ENCODE measurements at places on chromosomes 16 and 17.
A peak's percentile ranks its signal among the peaks of the same experiment; 100 is the strongest.

- DNase-seq = no peak
Measured at GRCh38 chr16:48542020-48542473, 67.9 kb downstream of the N4BP1 start.

GRCh38 chr17:7234083-7234951, at the start of gene DVL2:
Gene DVL2 (minus strand): TSS chr17:7234517. CDS start chr17:7234262, 255 bp downstream.
- peak; percentile 98 for DNase-seq

- DNase-seq = no peak
Measured at GRCh38 chr16:78524066-78524595, 424.7 kb downstream of the WWOX start.

DNA sequence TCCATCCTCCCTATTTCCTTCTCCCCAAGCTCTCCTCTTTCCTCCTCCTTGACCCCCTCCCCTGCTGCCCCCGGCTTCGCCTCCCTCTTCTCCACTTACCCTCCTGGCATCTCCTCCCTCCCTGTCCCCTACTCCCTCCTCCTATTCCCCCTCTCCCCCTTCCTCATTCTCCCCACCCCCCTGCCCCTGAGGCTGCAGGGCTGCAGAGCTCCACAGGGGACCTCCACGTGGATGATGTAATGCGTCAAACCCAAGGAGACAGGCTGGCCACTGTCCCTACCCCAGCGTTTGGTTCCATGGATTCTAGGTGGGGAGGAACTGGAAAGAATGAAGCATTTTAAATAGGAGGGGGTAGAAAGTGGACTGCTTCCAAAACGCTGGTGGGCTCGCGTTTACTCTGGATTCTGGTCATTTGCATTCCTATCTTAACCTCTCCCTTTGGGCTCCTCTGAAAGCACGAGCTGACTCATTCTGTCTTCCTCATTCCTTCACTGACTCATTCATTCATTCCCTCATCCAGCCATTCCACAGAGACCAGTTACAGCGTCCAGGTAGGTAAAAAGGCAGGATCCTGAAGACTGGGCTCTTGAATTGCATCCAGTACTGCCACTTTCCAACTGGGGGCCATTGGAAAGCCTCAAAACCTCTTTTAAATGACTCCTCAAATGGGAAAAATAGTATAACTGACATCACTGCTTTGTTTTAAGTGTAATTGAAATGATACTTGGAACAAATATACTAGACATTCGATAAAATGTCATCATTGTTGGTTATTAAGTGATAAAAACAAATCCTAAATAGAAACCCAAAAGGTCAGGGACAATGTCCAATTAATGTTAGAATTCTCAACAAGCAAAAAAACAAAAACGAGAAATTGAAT, 943 bp upstream of the COTL1 start:
- no peak for DNase-seq

GRCh38 chr17:14882131-14882530, 383.0 kb downstream of the PMP22 start:
- no peak for DNase-seq

- no peak for DNase-seq
Measured at GRCh38 chr17:27562777-27563455, 68.1 kb upstream of the LGALS9 start.

GRCh38 chr16:27890866-27891265, 172.6 kb downstream of the GSG1L start:
- no peak for DNase-seq

- no peak for DNase-seq
Measured at GRCh38 chr17:14051692-14052091, 17.6 kb upstream of the COX10 start.

- DNase-seq = no peak
Measured at GRCh38 chr17:3750926-3751325, 27.2 kb downstream of the HASPIN start.

- no peak for DNase-seq
Measured at GRCh38 chr16:17027488-17028129, 443.2 kb downstream of the XYLT1 start.

DNA sequence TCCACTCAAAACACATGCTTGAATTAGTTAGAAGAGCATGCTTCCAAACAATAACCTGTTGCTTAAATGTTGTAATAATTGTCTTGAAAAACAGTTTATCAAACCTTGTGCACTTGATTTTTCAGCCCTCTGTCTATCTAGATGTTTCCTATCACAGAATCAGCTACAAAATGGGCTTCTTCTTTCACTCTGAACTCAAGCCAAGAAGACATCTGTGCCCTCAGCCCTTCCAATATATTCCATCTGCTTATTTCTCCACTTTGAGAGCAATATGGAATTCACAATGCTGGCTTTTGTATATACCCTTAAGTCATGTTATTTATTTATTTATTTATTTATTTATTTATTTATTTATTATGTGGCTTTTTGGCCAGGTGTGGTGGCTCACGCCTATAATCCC, 234.2 kb downstream of the TOX3 start:
- DNase-seq = no peak

DNA sequence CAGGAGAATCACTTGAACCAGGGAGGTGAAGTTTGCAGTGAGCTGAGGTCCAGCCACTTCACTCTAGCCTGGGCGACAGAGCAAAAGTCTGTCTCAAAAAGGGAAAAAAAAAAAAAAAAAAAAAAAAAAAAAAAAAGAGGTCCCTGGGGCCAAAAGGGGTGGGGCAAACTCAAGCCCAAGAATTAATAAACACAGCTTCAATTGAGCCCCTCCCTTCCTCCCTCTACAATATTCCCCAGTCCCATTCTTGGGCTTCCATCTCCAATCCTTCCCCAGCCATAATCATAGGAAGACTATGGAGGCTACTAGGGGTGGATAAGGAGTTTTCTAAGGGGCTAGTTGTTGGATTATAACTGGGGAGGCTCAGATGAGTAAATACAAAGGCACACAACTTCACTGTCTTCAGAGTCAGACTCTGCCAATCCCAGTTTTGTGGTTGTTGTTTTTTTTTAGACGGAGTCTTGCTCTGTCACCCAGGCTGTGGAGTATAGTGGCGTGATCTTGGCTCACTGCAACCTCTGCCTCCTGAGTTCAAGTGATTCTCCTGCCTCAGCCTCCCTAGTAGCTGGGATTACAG, 9.5 kb downstream of the CAVIN1 start:
- no peak for DNase-seq

DNA sequence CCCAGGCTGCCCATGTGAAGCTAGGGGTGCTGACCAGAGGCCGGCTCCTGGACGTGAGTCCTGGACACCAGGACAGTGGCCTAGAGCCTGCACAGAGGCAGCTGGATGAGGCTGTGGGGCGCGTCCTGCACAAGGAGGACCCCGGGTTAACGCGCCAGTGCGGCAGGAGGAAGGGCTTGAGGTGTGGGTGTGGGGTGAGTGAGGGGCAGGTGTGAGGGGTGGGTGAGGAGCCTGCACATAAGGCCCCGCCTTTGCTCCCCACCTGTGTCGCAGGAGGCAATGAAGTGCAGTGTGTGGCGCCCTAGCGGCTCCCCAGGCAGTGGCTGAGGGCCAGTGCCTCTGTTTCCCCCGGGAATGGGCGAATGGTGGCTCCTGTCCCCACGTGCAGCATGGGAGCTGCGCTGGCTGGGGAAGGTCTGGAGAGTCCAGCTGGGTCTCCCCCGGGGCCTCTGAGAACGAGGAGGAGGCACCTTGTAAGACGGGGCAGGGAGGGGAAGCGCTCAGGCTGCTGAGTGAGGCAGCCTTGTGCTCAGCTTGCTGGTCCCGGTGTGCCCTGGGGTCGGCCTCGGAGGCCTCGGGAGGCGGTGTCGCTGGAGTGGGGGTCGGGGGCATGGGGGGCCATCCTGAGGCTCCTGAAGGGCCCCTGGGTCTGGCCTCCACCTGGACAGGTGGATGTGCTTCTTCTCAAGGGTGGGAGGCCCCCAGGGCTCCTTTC, 3.2 kb downstream of the CD7 start:
- DNase-seq = no peak

DNA sequence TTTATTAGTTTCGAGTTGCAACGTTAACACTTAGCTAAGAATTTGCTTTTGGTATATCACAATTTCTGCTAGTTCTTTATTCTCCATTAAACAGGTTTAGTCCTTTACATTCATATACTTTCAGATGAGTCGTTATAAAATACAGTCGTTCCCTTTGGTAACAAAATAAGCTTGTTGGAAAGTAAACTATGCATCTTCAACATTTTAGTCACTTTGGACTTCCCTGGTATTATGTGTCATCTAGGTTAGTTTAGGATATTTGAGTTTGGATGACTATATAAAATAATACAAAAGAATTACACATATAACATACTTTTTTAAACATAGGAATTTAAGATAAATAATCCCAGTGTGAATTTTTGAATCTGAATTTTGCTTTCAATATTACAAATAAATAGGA, 351.5 kb downstream of the BCAS3 start:
- DNase-seq = no peak

DNA sequence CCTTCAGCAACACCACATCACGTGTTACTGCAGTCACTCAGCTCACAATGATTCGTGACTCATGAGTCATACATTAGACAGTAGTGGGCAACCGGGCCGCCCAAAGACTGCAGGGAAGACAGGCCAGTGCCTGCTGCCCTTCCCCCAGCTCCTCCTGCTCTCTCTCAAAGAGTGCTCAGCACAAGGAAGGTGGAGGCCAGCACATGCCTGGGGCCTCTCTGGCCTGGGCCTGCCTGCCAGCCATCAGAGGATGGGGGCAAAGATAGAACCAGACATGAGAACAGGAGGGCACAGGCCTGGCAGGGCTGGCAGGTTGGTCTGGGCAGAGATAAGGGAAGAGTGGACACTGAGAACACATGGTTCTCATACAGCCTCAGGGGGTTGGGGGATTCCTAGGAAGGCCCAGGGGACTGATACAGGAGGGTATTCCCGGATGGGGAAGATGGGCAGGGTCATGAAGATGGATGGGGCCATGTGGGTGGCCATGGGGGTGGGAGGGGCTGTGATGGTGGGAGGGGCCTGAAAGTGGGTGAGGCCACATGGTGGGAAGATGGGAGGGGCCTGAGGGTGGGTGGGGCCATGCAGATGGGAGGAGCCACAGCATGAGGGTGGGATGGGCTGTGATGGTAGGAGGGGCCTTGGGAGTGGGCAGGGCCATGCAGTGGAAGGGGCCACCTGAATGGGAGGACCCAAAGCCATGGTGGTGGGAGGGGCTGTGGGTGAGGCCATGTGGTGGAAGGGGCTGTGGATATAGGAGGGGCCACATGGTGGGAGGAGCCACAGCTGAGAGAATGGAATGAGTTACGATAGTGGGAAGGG, 29.0 kb downstream of the KATNB1 start:
- no peak for DNase-seq

DNA sequence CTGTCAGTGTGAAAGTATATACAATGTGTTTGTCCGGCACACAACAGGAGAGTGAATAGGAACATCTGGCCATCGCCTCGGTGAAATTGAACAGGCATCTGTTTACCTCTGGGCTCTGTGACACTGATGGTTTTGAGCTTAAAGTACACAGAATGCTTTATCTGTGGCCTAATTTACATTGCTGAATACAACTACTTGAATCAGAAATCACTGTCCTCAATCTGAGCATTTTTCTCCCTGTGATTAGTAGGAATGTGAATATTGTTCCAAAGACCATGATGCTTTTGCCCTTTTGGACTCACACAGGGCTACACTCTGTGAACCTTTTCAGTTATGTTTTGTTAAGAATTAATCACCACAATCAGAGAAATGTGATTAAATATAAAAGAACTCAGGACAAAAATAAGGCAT, 323.0 kb upstream of the TBX2 start:
- no peak for DNase-seq

DNA sequence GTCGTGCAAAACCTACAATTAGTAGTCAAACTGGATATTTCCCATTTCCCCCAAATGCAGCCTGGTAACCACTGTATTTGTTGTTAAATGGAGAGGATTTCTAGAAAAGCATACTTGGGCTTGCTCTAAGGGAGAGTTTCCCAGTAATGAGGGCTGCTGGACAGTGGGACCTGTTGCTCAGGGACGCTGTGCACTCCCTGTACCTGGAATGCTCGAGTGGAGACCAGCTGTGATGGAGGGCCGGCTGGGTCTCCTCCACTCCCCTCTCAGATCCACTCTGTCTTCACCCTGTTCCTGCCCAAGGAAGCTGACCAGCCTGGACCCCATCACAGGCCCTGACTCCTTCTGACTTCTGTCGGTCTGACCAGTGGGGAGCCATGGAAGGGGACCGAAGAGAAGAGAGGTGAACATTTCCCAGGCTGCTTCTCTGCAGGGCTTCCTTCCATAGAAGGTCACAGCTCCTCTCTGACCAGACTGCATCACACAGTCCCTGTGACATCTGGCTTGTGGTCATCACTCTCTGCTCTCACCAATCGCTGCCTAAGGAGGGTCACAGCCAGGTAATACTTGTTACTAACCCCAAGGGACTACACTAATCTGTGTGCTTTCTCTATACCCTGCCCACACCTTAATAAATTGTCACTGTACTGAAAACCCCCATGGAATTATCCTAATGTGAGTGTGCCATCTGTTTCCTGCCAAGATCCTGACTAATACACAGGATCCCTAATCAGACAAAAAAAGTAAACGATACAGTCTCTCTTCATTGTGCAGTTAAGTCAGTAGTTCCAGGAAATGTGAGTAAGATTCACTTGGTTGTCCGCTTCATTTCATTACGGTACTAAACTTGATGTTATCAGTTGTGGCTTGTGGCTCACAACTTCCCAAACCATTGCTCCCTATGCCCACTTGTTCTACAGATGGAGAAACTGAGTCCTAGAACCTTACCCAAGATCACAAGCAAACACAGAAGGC, 102.4 kb downstream of the CCT6B start:
- DNase-seq = no peak

DNA sequence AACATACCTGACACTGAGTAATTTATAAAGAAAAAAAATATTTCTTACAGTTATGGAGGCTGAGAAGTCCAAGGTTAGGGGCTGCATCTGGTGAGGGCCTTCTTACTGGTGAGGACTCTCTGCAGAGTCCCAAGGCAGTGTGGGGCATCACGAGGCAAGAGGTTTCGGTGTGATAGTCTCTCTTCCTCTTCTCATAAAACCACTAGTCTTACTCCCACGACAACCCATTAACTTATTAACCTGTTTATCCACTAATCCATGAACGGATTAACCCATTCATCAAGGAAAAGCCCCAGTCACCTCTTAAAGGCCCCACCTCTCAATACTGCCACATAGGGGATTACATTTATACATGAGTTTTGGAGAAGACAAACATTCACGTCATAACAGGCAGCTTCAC, 20.1 kb downstream of the CIITA start:
- DNase-seq = no peak

DNA sequence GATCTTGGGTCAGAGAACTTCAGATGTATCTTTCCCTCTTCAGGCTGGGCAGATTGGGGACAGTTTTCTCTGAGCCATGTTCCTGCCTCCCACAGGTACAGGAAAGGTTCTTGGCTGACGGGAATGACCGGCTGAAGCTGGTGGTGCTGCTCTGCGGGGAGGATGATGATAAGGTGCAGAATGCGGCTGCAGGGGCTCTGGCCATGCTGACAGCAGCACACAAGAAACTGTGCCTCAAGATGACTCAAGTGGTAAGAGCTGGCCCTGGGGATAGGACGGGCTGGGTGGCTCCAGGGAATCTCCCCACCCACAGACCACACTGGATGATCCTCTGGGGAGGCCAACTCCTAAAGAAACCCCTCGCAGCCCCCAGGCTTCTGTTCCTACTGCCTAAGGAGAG, 10.9 kb downstream of the SLC35G3 start:
- DNase-seq = no peak

GRCh38 chr16:47728205-47728604, 267.1 kb downstream of the PHKB start:
- DNase-seq = no peak

GRCh38 chr17:72789711-72790110, 302.8 kb downstream of the SLC39A11 start:
- DNase-seq = no peak
